Left kidney (tissue), 8 donors: ENCODE measurements at places on chromosomes 16 and 17.

DNA sequence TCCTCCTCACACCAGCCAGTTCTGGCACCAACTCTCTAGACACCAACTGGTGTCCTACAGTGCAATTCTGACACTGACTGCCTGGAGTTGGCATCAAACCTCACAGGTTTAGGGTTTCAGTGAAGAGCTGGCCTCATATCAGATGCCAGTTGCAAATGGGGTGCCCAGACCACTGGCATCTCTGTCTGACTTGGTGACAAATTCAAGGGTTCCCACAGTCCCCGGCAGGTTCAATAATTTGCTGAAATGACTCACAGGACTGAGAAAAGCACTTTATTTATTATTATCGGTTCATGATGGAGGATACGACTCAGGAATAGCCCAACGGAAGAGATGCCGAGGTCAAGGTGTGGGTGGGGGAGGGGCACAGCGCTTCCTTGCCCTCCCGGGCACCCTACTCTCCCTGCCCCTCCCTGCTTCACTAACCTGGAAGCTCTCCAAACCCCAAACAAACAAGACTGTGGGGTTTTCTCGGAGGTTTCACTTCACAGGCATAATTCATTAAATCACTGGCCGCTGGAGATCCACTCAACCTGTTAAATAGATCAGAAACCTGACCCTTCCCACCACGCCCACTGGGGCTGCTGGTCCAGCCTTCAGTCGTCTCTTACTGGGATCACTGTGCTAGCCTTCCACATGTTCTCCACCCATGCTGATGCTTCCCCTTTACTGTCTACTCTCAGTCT lies 1.7 kb upstream of the NLRP1 start:
- DNase-seq, result no peak

GRCh38 chr17:17044846-17045561 lies 2.7 kb downstream of the MPRIP start:
- DNase-seq, result peak; percentile 61

DNA sequence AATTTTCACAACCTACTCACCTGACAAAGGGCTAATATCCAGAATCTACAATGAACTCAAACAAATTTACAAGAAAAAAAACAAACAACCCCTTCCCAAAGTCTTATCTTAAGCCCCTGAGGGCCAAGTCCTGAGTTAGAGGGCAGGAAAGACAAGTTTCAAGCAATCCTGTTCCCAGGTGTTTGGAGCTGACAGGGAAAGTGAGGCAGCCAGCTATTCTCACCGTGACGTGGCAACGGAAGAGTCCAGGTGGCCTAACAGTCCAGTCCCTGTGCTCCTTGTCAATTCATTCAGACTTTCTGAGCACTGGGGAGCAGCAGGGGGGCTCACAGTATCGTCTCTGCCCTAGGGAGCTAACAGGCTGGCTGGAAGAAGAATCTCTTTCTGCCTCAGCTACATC lies 89.7 kb upstream of the RCVRN start:
- DNase-seq, result no peak

DNA sequence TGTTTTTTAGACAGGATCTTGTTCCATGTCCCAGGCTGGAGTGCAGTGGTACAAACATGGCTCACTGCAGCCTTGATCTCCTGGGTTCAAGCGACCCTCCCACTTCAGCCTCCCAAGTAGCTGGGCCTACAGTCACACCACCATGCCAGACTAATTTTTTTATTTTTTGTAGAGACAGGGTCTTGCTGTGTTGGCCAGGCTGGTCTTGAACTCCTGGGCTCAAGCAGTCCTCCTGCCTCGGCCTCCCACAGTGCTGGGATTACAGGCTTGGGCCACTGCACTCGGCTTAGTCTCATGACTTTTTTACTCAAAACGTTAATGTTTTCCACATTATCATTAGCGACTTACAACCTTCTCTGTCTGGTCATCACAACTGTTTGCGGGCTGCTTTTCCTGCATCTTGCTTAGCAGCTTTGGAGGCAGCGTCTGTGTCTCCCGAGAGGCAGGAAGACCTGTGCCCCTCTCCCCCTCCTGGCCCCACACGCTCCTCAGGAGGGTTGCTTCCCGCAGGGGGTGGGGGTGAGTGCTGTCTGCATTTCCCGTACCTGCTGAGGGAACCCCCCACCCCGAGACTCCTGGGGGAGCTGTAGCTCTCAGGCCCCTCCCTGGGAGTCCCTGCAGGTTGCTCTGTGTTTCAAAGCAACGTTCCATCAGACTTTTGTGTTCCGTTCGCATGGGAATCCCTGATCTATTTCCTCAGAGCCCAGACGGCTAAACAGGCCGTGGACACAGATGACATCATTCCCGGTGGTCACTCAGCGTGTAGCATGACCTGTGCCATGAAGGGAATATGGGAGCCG lies 52.6 kb downstream of the PGS1 start:
- no peak for DNase-seq

DNA sequence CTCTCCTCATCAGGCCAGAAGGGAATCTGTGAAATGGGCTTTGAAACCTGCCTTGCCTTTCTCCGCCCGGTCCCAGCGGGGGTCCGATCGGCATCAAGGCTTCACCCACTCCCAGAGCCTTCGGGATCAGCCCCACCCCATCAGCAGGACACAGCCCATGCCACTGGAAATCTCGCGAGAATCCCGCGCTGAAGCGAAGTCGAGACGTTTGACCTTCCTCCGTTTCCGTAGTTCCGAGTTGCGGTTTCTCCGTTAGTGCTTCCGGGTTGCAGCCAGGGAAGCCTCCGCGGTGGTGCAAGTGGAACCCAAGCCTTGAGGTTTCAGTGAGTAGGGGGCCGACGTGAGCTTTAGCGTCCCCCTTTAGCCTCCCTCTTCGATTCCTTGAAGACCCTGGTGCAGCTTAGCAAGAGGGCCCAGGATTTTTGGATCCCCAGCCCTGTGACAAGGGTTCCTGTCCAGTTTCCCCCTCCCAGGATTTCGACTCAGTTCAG lies at the start of gene COASY:
Gene COASY, plus strand, starts transcription at position 252 of the 491 bp plus-strand sequence. CDS start 475 bp downstream, outside the sequence.
- DNase-seq, result peak; percentile 97

DNA sequence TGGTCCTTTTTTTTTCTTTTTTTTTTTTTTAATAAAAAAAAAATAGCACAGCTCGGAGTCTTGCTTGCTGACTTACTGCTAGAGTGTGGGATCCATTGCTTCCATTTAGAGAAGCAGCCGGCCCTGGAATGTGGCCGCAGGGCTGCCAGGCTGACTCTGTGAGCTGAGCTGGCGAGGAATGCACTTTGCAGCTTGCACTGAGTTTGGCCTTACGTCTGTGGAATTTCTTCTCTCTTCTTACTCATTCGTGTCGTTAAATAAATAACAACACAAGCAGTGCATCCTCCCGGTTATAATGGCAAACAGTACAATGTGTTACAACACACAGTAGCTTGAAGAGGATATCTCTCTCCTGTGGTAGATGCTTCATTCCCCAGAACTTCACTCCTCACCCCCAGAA lies 69.2 kb downstream of the PRKCB start:
- DNase-seq, result peak; percentile 21

DNA sequence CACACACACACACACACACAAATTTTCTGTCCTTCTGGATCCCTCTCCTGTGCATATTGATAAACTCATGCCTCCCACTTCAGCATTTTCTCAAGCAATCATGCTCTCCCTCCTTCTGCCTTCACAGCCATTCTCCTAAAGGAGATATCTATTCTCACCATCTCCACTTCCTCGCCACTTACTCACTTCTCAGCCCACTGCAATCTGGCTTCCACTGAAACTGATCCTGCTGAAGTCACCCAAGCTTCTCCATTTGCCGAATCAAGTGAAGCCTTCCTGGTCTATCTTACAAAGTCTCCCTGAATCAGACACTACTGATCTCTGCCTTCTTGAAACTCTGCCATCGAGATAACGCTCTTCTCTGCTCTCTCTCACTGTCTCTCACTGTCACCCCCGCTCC lies 54.0 kb upstream of the GNAO1 start:
- DNase-seq, result no peak

GRCh38 chr17:4956493-4957061 lies 5.7 kb downstream of the ENO3 start:
- DNase-seq, result no peak

DNA sequence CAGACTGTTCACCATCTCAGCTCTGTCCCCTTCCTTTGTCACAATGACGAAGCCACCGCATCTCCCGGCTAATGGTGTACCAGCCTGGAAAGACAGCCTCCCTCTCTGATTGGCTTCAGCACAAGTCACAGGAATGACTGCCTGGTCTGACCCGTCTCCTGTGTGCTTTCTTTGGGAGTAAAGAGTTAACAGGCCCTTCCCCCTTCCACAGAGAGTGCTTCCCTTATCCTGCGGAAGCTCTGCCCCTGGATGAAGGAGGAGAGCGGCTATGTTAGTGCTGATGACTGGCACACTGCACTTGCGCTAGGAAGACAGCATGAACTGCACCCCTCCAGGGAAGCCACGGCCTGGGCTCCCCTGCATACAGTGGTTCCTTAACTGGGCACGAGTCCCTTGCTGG lies 11.3 kb downstream of the USB1 start:
- DNase-seq, result no peak

DNA sequence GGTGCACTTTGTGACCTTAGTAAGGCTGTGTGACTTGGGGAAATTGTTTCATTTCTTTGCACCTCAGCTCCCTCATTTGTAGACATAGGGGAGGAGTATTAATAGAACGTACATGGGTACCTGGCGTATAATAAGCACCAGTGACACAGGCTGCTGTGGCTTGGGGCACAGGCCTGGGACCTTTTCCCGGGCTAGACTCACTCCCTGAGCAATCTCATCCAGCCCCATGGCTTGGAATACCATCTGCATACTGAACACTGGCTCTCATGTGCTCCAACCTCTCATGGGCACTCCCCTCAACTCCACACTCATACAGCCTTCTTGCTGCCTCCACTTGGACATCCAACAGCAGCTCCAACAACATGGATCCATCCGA lies 41.0 kb upstream of the MRPS23 start:
- DNase-seq, result no peak

- no peak for DNase-seq
Observed at GRCh38 chr17:13346996-13347762, 254.6 kb downstream of the HS3ST3A1 start.

GRCh38 chr16:76464955-76465620 lies 187.9 kb downstream of the CNTNAP4 start:
- DNase-seq, result no peak

- DNase-seq, result no peak
Observed at GRCh38 chr16:50305441-50306061, 39.2 kb downstream of the ADCY7 start.

- no peak for DNase-seq
Observed at GRCh38 chr16:1078579-1079021, 6.1 kb downstream of the SSTR5 start.

DNA sequence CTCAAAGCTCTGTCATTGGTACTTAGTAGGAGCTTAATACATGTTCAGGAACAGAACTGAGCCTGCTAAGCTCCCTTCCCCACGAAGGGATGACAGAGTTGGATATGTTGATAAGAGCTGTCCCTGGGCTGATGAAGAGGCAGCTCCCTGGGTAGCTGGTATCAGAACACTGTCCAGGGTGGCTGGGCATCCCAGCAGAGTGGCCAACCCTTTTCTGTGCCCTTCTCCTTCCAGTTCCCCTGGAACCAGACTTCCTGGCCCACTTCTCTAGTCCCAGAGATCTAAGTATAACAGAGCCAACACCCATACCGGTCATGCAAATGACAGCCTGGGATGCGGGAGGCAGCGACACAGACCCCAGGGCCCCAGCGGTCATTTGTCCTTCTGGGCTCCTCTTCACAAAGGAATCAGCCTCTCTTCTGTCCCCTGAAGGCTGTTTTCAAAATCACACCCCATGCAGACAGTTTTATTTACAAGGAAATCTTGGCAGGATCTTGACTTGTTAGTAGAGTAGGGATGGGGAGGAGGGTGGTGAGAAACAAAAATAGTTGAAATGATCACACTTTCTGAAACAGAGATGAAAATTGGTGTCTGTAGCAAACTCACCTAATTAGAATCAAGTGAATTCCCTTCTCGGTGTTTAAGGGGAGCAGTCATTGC lies 1.4 kb upstream of the RHBDL3 start:
- DNase-seq, result no peak

- DNase-seq, result no peak
Observed at GRCh38 chr17:7854078-7854777, 638 bp upstream of the TMEM88 start.

DNA sequence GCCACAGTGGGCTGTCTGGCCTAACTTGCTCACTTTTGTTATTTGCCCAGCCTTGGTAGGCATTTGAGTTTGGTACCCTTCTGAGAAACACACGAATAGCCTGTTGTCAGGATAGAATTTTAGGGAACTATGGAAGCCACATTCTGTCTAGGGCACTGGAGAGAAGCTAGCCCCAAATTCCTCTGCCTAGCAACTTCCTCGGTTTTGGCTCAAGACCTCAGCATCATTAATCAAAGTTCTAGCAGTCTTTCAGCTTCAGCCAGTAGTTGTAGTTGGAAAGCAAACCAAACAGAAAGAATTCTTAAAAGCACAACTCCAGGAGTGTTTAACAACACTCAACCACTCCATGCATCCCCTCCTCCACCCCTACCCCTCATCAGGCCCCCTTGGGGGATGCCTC lies 572.1 kb upstream of the PSMD7 start:
- DNase-seq, result no peak

DNA sequence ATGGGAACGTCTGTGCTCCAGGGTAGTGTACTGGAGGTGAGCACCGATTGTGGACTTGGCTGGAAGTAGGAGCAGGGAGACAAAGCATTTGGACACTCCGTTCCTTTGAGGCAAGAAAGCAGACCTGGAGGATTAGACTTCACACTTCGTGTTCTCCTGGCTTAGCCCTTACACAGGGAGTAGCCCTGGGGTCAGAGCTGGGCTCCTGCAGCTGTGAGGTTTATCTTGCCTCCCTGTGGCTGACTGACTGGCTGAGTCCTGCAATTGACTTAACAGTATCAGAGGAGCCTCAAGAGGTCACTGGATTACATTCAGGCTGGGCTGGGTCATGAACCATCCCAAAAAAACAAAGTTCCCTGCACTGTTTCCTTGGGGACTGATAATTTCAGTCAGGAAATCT lies 37.1 kb downstream of the MPRIP start:
- no peak for DNase-seq

- no peak for DNase-seq
Observed at GRCh38 chr17:58541249-58541648, 26.8 kb upstream of the MTMR4 start.

DNA sequence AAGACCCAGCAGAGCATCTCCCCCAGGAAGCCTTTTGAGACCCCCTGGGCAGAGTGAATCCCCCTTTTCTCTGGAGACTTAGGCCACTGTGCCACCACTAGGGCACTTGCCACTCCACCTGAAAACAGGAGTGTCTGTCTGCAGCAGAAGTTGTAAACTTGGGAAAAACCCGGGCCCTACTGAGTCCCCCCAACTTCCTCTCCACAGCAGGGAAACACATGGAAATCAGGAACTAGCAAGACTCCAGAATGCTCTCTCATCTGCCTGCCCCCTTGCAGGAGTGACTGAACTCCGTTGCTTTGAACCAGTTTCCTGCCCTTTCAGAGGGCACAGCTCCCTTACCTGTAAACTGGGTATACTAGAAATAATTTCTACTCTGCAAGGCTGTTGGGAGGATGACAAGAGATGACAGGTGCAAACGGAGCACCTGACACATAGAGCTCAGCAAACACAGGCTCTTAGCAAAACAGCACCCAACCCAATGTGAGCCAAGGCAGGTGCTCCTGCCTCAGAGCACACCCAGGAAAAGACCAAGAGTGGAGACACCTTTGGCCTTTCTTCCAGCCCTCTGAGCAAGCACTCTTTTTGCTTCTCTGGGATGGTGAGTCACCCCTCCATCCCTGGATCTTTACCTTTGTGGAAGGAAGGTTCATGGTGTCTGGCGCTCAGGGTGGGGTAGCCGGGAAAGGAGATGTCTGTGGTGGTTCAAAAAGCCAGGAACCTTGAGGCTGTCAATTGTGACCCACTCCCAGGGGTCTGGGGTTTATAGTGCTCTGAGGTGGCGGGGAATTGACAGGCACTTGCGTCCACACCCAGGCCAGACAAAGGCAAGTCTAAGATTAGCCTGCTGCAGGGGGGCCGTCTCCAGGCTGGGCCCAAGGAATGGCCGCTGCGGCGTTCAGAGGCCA lies at the start of gene HCRT:
Gene HCRT, minus strand, starts transcription at position 740 of the 908 bp plus-strand sequence. Its CDS starts 87 bp downstream, at position 653.
- no peak for DNase-seq
